ENCODE measurements at places on chromosomes 5 and 9.

DNA sequence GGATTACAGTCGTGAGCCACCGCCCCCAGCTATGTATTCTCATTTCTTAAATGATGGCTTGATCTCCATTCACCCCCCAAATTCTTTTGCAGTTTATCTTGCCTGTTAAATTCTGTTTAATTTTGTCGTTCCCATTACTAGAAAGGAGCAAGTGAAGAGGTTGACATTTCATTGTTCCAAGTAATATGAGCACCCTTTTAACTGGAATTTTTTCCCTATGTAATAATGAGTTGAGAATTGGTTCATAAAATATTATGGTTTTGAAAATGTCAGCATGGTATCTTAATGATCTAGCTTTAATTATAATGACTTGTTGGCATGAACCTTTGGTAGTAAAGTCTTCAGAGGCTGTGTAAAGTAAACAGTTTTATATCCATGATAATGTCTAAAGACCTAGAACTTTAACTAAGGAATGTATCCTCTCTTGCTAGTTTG is 37.4 kb downstream of the F2RL2 start:
- DNase-seq, result no peak

DNA sequence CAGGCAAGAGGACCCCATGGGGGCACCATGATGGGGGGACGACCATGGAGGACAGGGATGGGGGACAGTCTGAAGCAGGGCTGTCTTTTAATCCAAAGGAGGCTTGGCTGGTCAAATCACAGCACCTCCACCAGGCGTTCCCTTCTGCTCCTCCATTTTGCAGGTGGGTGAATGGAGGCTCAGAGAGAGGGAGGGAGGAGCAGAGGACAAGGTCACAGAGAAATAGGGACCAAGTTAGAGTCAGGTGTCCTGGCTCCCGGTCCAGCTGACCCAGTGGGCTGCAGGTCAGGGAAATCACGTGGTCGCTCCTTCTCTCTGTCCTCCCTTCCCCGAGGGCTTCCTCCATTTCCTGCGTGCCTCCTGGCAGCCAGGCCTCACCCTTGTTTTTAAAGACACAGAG is 156.4 kb upstream of the SMIM23 start:
- DNase-seq, result no peak

DNA sequence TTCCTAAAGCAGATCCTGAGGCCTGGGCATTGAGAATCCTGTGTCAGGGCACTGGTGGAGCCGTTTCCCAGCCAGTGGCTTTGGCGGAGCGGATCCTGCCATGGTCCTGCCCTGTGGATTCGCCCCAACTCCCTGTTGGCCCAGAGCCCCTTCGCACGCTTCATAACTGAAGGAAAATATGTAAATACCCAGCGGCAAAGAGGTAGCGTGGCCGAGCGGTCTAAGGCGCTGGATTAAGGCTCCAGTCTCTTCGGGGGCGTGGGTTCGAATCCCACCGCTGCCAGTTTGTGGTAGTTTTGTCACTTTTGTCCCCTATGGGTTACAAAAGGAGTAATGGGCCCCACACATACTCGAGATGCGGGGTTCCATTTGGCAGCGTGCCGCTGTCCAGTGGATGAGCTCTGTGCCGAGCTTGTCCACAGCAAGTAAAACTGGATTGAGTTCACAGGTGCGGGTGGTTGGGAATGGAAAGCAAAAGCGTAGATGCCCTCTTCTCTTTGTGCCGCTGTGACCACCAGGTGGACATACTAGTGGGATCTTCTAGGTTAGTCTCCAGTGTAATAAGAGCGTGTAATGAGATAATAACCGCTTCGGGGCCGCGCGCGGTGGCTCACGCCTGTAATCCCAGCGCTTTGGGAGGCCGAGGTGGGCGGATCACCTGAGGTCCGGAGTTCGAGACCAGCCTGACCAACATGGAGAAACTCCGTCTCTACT is 17.3 kb downstream of the TRIM7 start:
- DNase-seq, result peak; percentile 84

DNA sequence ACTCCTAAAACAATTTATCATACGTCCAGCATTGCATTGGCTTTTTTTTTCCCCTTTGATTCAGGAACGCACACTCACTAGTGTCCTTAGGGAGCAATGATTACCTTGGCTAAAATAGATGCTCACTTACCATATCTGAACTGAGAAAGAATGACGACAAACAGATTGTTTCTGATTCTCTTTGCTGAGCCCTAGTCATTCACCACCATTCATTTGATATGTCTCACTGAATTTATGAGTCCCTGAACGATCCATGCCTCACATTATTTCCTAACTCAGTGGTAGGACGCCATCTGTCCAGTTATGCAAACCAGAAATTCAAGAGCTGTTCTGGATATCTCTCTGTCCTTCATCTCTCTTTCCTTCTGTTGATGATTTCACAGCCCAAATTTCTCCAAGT is 39.3 kb upstream of the DAB2 start:
- DNase-seq, result peak; percentile 90

GRCh38 chr9:131274674-131275331 is 1.5 kb downstream of the FAM78A start:
- DNase-seq, result no peak

- DNase-seq, result no peak
These were observed 9.0 kb downstream of the ANXA6 start for GRCh38 chr5:151148583-151148982.
